Astrocyte of the spinal cord (primary cell): ENCODE measurements at places on chromosomes 3 and 15.

DNA sequence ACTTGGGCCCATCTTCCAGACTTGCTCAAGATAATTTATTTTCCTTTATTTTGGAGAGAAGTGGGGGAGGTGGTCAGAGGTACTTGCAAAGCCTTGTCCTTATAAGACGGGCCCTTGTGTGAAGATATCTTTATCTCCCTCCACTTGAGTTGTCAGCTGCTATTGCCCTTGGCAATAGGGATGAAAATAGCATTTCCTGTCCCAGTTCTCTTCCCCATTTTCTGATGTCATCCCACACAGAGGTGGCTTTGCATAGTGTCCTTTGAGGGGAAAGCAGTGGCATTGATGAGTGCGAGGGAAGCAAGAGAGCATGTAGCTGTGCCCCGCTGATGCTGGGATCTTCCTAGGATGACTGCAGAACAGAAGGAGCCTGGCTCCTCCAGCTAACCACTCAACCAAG, 41.9 kb upstream of the TUBGCP5 start:
- no peak for DNase-seq

GRCh38 chr3:45965653-45966052, 22.4 kb downstream of the CXCR6 start:
- no peak for DNase-seq

DNA sequence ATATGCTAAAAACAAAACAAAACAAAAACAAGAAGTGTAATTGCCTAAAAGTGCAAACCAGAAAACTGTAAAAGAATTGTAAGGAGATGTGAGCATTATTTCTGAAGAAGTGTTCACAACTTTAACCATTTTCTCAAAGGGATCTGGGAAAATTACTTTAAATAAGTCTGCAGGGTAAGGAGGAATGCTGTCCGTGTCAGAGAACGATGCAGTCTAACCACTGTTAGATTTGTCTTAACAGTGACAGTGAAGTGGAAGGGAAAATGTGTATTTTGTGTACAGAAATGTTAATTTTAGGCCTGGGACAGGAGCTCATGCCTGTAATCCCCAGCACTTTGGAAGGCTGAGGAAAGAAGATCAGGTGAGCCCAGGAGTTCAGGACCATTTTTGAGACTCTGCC, 95.7 kb downstream of the DLG1 start:
- DNase-seq = no peak

GRCh38 chr15:68829068-68829467, 8.4 kb upstream of the ANP32A start:
- DNase-seq = no peak

GRCh38 chr15:68732451-68732850, 88.2 kb downstream of the ANP32A start:
- DNase-seq = no peak

DNA sequence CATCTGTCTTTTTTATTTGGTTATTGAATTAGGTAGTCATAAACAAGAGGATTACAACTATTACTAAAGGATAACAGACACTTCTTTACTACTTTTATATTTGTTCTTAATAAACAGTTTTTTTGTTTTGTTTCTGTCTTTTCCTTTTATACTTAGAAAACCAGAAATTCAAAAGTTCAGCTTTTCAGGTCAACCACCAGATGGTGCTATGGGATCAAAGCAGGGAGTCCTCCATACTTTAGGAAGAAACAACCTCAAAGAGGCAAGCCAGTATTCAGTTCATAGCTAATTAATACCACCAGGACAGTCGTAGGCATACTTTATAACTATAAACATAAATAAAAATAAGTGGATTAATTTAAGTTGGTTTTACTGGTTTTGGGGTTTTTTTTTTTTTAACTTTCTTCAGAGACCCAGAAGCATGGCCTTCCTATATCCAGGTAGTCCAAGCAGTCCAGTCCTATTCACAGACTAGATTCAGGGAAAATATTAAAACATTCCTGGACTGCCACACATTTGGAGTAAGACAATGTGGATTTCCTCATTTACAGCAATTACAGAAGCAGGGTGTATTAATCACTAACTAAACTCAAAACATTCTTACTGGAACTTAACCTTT, 16.0 kb upstream of the EID1 start:
- DNase-seq = peak; percentile 77

- DNase-seq = no peak
Measured at GRCh38 chr3:164194842-164195241, 883.5 kb downstream of the SI start.

DNA sequence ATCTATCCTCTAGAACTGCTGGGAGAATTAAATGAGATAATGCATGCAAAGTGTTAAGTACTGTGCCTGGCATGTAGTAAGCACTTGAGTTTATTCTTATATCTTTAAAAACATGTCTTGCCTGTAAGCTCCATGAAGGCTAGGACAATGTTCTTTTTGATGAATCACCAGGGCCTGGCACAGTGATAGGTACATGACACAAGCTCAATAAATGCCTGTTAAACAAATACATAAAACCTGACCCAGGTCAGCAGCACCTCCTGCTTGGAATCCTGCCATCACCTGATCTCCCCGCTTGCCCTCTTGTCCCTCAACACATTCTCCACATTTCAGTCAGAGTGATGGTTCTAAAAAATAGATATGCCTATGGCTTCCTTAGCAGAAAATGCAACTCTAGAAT, 186.8 kb downstream of the CHST2 start:
- DNase-seq = no peak

- DNase-seq = peak; percentile 84
Measured at GRCh38 chr3:157282261-157283191, 122.6 kb upstream of the CCNL1 start.

DNA sequence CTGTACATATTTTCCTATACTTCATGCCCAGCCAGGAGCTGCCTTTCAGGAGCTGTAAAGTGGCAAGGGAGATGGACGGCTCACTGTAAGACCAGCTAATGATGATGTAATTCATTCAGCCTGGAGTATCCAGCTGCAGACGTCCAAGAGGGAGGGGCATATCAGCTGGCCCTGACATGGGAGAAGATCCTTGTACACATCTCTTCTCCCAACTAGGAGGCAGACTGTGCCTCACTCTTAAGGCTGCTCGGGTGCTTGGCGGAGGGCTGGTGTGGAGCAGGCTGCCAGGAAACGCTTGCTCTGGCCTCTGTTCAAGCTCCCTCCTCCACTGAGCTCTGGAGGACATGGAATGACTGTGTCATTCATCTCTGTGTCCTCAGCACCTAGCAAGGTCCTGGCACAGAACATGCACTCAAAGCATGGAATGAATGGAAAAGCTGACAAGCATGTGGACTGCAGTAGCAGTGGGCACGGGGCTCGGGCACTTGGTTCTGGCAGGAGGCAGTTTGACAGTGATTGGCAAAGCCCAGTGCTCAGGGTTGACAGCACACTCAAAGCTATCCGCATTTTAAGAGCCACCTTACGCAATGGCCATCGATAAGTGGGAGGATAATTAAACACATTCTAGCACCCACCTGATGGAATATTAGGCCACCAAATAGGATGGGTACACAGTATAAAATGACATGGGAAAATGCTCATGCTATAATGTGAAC, 72.4 kb downstream of the TBC1D2B start:
- peak; percentile 86 for DNase-seq

- DNase-seq = no peak
Measured at GRCh38 chr15:92891533-92892200, 8.5 kb upstream of the CHD2 start.
